ENCODE measurements at places on chromosomes 13 and 19.

GRCh38 chr19:15159251-15159650, 41.5 kb downstream of the NOTCH3 start:
- DNase-seq, result no peak

DNA sequence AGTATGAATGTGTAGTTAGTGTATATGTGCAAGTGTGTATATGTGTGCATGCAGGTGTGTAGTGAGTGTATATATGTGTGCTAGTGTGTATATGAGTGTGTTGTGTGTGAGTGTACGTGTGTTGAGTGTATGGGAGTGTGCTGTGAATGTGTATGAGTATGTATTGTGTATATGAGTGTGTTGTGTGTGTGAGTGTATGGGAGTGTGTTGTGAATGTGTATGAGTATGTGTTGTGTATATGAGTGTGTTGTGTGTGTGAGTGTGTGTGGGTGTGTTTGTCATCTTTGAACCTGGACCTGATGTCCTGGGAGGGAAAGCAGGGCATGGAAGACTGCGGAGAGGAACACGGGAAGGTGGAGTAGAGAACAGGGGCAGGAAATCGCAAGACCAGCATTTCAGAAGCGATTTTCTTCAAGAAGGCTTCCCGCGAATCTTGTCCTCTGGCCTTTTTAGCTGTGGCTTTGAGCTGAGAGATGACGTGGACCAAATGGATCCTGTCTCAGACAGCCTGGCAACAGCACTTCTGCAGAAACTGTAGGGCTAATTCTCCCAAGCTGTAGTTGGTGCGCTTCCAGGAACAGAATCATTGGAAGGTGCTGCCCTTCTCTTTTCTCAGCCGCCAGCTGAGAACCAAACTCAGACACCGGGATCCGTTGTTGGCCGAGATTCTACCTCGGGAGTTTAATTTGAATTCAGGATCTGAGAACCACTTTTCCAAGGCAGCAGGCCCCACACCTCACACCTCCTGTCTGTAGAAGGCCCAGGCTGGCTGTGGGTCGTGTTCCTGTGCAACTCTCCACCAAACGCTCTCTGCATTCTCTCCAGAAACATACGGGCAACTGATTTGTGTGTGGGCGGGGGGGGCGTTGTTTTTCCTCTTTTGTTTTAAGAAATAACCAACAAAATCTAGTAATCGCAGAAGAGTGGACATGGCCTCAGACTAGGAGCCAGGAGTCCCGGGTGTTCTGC, 94.7 kb upstream of the RAP2A start:
- DNase-seq, result no peak

- DNase-seq, result no peak
These were observed 10.5 kb downstream of the SLC25A42 start for GRCh38 chr19:19074196-19074882.

DNA sequence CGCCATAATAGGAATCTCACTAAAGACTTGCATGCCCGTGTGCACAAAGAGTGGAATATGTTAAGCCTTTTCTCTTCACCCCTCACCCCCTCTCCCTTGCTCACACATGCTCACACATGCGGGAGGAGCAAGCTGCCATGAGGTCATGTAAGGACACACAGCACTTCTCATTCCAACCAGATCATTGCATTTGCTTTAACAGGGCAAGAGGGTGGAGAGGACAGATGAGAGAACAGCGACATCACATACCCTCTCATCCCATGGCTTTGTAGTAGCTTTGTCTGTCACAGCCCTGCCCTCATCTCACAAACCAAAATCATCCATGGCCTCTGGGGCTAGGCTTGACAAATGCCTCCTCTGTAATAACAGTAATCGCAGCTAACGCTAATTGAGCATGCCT, 145.6 kb upstream of the FRY start:
- DNase-seq, result no peak

DNA sequence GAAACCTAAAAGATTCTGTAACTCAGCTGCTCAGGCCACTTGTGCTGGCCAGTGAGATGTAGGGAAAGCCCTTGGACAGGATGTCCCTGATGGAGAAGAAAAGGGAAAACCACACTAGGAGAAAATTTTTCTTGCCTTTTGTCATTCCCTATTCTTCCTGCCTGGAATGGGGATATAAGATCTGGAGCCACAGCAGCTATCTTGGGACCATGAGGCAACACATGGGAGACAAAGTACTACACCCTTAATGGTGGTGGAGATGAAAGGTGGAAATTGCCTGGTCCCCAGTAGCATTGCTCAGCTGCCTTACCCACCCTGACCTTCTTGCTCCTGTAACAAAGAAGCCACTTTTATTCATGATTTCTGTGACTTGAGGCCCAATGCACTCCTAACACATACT, 9.4 kb downstream of the RSPH6A start:
- no peak for DNase-seq

GRCh38 chr19:18514800-18515682, 6.8 kb downstream of the ELL start:
- no peak for DNase-seq

GRCh38 chr19:16673231-16673630, 12.3 kb downstream of the TMEM38A start:
- no peak for DNase-seq

DNA sequence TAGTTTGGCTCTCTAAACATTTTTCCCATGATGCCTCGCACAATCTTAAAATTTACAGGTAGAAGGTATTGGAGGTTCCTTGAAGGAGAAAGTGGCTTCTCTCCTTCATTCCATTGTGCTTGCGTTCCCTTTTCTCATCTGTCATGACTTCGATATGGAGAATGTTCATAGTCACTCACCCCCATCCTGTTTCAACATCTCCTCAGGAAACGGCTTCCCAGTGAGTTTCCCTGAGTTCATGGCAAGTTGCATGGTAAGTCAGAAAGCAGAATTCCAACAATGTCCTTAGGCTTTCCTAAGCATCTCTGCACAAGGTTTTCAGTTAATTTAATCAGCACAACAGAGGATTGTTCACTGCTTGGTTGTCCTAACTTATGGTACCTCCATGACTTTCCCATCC, 581.8 kb upstream of the SLITRK5 start:
- DNase-seq, result no peak

DNA sequence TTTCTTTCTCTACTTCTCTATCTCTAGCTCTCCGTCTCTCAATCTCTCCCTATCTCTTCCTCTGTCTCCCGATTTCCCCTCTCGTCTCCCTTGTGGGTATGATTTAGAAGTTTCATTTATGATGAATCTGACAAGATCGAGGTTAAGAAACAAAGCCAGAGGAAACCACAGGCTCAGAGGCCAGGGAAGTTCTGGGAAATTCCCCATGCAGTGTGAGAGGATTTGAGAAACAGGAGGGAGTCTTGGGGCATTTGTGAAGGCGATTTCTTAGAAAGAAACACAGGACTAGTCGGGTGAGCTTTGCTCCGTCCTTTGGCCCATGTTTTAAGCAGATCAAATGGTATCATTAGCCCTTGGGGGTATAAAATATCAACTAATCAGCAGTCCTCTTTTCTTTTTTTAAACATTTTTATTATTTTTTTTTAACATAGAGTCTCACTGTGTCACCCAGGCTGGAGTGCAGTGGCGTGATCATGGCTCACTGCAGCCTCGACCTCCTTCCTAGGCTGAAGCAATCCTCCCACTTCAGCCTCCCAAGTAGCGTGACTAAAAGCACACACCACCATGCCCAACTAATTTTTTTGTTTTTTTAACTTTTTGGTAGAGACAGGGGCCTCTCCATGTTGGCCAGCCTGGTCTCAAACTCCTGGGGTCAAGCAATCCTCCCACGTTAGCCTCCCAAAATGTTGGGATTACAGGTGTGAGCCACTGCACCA, 25.8 kb downstream of the TNFSF9 start:
- no peak for DNase-seq

GRCh38 chr13:98650396-98651107, 73.6 kb upstream of the STK24 start:
- DNase-seq, result no peak

- DNase-seq, result no peak
These were observed 211.8 kb downstream of the RBM26 start for GRCh38 chr13:79194272-79194671.

DNA sequence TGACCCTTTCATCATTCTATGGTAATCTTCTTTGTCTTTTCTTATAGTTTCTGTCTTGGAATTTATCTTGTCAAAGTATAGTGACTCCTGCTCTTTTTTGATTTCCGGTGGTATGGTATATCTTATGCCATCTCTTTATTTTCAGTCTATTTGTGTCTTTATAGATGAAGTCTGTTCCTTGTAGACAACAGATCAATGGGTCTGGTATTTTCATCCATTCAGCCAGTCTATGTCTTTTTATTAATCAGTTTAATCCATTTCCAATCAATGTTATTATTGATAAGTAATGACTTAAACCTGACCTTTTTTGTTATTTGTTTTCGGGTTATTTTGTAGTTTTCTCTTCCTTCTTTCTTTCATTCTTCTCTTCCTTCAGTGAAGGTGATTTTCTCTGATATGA, 495.9 kb upstream of the PCDH9 start:
- DNase-seq, result no peak

DNA sequence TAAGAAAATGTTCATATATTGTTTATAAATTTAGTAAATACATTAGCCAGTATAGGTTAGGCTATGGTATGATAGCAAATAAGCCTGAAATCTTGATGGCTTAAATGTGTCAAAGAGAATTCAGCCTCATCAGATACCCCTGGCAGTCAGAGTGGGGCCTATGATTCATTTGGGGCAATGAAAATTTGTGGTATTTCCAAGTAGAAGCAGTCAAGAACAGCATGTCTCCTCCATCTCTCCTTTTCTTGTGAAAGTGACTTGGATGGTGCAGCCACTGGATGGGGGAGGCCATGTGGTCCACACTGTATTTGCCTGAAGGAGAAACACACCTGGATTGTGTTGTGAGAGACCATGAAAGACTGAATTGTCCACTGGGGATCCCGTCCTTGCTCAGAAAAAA, 82.7 kb downstream of the DLEU7 start:
- no peak for DNase-seq

DNA sequence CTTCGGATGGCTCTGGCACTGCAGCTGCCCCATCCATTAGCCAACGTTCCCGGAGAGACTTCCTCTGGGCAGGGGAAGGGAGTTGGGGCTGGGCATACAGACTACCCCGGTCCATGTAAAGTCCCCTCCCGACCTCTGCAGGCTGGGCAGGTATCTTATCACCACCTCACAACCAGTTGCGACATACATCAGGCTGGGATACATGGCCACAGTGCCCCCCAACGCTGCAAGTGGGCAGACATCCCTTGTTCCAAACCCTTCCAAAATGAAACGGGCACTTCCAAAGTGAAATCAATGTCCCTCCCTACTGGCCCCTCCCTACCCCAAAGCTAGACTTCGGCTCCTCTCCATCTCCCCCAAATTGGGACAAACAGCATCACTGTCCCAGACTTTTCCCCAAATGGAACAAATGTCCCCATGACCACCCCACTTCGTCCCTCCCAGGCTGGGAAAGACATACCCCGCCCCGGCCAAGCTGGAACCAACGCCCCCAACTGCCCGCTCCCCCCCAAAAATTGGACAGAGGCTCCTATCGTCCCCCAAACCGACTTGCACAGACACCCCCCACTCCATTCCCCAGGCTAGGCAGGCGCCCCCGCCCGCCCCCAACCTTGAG, 5.0 kb downstream of the PALM3 start:
- DNase-seq, result no peak

DNA sequence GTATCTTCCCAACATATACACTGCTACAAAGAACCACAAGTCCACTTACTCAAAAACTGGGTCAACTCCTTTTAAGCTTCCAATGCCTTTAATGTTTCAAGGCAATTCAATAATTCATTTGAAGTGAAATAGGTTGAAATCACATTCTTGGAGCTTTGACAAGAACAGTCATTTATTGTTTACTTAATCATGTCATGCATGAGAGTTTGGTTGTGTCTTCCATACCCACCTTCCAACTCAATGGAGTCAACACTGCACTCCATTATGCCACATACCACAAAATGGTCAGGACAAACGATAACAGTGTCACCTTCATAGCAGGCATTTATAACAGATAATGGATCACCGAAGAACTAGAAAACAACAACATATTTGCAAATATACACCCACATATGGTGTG, 506.3 kb downstream of the UQCRFS1 start:
- DNase-seq, result no peak

GRCh38 chr19:1037621-1038064, 2.3 kb upstream of the ABCA7 start:
- no peak for DNase-seq

GRCh38 chr13:48570216-48570828, 37.4 kb upstream of the RCBTB2 start:
- DNase-seq, result no peak

GRCh38 chr13:42275506-42275905, 3.6 kb downstream of the AKAP11 start:
- DNase-seq, result no peak

GRCh38 chr13:113850722-113851479, 13.0 kb downstream of the GAS6 start:
- DNase-seq, result no peak

DNA sequence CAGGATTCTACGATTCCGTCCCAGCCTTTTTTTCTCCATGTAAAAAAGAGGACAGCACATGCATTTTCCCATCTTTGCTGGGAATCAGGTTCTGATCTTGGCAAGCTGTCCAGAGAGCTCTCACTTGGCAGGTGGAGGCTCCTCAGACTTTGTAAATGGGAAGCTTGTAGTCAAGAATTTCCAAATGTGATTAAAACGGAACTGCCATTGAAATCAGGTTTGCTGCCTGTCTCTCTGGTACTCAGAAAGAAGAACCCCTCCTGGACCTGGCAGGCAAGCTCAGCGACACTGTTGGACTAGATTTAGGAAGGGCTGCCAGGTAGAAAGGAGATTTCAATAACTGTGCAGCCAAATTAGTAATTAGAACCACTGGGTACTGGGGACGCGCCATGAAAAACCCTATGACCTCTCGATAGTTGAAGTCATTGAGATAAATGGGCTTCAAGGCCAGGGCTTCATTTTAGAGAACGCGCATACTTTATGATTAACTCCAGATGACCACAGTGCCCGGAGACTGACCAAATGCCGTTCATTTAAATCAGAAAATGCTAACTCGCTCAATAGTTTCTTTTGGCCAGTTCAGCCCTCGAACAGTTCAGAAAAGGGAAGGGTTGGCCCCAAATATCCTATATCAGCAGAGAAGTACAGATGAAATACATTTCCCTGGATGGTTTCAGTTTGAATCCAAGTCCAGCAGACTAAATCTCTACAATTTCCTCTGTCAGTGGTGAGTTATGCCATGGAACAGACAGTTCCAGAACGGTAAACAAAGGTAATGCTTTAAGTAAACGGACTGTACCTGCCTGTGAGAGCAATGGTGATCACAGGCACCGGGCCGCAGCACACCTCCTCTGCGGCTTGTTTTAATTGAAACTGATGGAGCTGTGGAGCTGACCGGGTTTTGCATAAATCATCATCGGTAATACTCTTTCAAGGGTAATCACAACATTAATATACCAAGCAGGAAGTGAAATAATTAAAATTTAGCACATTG, 517.4 kb downstream of the RFC3 start:
- DNase-seq, result no peak
